Gastrocnemius medialis (tissue), 4 donors: ENCODE measurements at places on chromosomes 2 and 18.

GRCh38 chr2:119683074-119683712 lies 4.2 kb downstream of the TMEM177 start:
- no peak for DNase-seq

GRCh38 chr2:129877289-129877741 lies 102.2 kb upstream of the RAB6C start:
- peak; percentile 89 for DNase-seq

GRCh38 chr2:170747921-170748320 lies 22.3 kb upstream of the ERICH2 start:
- no peak for DNase-seq

DNA sequence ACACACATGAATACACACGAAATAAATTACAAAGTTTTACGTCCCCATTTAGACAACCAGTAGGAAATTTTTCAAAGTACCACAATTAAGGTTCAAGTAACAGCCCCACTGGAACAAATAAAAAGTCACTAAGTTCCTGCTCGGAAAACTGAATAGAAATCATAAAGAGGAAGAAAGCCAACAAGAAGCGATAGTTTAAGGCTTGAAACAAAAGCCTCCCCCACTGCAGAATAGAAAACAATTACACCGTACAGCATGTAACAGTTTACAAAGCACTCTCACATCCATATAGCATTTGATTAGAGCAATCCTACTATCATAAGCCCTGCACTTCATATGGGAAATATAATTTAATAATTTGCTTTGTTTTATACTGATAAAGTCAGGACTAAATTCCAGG lies 15.5 kb downstream of the KLF7 start:
- DNase-seq = no peak

DNA sequence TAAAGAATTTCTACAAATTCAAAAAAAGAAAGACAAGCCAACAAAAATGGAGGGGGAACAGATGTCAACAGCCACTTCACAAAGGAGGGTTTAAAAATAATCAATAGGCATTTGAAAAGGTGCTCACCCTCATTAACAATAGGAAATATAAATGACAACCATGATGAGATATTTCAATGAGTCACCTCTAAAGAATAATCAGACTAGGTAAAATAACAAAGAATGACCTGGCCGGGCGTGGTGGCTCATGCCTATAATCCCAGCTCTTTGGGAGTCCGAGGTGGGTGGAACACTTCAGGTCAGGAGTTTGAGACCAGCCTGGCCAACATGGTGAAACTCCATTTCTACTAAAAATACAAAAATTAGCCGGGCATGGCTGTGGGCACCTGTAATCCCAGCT lies 133.6 kb downstream of the KCNE4 start:
- DNase-seq = no peak

- no peak for DNase-seq
These were observed 36.1 kb upstream of the MYO3B start for GRCh38 chr2:170141865-170142264.

- no peak for DNase-seq
These were observed 218.1 kb upstream of the TNP1 start for GRCh38 chr2:217077831-217078407.

DNA sequence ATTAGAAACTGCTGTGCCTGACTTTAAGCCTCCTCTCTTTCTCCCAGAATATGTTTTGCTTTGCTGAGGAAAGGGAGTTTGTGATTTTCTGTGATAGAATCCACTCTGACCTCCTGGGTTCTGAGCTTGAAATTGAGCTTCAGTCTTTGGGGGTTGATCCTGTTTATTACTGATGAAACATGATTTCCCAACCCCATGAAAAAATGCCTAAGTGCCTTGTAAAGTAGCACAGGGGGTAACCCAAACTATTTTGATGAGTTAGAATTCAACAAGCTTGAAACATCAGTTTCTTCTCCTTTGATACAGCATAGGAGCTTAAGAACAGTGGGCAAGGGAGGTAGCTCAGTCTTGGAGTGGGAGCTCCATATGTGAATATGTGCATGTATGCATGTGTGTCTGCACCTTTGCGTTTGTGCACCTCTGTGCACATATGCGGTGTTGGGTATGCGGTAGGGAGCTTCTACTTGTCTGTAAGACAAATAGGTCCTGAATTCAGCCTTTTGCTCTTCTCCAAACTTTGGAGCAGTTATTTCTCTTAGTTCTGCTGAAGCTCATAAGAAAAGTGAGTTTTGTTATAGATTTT lies 364.6 kb downstream of the OSR1 start:
- no peak for DNase-seq

- no peak for DNase-seq
These were observed 9.0 kb downstream of the RNF144A start for GRCh38 chr2:6926071-6926732.

DNA sequence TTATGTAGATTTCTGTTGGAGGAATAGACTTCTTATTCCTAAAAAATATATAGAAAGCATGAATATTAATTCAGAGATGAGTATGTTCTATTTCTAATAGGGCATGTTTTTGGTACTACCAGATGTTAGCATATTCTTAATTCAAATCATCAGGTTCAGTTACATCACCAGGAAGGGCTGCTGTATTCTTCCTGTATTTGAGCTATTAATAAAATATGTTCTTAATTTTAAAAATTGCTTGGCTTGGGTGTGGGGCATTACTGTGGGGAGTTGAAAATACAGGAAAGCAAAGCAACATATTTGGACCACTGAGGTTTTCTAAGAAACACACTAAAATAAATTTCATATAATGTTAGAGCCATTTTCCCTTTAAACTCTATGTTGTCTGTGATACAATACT lies 343.0 kb downstream of the EPHA4 start:
- no peak for DNase-seq

DNA sequence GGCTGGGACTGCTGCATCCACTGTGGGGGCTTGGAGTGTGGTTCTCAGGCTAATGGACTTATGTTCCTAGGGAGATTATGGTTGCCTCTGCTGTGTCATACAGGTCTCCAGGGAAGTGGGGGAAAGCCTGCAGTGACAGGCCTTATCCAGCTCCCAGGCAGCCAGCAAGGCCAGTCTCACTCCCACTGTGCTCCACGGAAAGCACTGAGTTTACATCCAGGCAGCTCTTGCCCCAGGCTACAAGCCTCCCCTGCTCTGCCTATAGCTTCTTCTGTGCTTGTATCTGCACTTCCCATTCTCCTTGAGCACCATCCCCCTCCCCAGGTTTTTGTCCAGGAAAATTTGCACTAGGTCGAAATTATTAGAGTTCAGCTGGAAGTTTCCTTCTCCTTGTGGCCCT lies 231.9 kb downstream of the ZRANB3 start:
- DNase-seq = no peak

DNA sequence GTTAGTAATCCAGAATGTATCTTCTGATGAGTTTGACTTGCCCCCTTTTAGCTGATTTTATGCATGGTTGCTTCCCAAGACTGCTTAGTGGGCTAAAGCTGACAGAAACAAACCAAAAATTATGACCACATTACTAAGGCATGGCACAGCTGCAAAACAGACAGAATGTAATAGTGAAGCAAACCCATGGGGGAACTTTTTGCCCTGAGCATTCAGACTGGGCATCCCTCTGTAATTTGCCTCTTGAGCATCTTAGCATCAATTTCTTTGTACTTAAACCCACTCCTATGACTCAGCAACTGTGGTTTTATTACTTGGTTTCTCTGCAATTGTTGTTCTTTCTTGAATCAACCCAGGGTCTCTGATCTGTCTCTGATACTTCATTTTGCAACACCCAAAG lies 487.3 kb upstream of the DCC start:
- DNase-seq = no peak

- peak; percentile 0 for DNase-seq
These were observed 25.3 kb downstream of the CROCC2 start for GRCh38 chr2:240931319-240931949.

DNA sequence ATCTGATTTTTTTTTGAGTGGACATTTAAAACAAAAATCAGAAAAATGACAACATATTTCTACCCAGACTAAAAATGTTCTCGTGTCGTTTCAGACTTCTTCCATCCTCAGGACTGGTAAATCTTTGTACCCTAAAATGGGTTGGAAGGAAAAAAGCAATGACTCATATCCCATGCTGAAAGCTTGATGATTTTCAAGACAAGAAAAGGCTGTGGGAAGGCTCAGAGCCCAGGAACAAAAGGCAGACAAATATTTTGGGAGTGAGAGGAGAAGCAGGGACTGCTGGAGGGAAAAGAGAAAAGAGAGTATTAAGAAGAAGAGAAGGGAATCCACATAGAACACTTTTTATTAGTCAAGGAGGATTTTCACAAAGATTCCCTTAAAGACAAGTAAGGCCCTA lies 77.1 kb upstream of the CTAGE1 start:
- DNase-seq = no peak

GRCh38 chr2:61173116-61173515 lies 11.1 kb downstream of the C2orf74 start:
- no peak for DNase-seq

DNA sequence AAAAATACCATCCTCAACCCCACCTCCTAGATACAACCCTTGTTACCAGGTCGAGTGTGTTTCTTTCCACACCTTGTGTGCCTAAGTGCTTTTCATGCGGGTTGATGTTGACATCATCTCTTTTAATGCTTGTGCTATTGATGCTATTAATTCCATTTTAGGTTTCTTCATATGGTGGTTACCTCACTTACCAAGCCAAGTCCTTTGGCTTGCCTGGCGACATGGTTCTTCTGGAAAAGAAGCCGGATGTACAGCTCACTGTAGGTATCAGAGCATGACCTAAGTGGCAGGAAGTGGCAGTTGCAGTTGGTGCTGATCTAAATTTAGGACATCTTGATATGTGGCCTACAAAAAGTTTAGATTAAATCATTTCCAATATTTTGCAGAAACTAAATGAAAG lies 149.9 kb upstream of the TTC39C start:
- no peak for DNase-seq

DNA sequence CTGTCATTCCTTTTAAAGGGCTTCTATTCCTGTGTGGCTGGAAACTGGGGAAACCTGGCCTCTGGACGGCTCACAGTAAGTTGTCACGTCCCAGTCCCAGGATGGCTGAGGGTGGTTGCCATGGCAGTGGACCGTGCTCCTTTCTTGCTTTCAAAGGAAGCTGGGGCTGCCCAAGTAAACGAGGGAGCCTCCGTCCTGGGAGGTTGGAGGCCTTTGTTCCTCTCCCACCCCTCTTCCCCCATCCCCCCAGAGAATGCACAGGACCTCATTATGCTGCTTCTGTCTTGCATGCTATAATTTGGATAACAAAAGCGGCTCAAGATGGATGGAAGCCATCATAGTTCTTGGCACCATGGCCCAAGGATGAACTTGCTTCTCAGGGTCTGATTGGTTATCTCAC lies 325.5 kb upstream of the HS6ST1 start:
- DNase-seq = no peak

DNA sequence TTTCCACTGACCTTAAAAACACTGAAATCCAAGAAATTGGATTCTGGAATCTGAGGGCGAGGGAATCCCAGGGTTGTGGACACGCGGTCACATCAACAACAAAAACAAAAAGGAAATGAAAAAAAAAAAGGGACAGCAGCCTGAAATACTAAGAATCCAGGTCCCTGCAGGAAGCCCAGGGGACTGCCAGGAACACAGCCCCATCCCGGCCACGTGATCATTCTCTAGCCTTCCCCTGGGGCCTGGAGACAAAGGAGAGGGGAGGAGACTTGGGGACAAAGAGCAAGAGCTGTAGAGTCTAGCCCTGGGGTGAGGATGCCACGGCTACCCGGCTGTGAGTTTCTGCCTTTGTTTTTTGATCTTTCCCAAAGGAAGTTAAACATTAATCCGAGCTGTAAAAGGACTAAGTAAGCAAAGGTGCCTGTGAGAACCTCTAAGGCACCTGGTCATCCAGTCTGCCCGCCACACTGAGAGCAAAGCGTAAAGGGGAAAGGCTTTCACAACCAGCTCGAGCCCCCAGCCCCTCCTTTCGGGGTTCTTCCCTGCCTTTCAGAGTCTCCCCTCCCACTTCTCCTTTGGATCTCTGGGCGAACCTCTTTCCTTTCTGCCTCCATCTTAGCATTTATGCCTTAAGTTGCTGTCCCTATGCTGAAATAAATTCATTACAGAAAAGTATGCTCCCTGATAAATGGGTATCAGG lies 57.9 kb upstream of the MSH2 start:
- peak; percentile 7 for DNase-seq

GRCh38 chr18:78213361-78213994 lies 766.1 kb upstream of the SALL3 start:
- DNase-seq = no peak

- DNase-seq = no peak
These were observed 83.0 kb downstream of the CMPK2 start for GRCh38 chr2:6782517-6783237.

GRCh38 chr2:216345846-216346245 lies 26.4 kb downstream of the MARCHF4 start:
- no peak for DNase-seq

- no peak for DNase-seq
These were observed 10.8 kb downstream of the MBOAT2 start for GRCh38 chr2:8992643-8993042.

DNA sequence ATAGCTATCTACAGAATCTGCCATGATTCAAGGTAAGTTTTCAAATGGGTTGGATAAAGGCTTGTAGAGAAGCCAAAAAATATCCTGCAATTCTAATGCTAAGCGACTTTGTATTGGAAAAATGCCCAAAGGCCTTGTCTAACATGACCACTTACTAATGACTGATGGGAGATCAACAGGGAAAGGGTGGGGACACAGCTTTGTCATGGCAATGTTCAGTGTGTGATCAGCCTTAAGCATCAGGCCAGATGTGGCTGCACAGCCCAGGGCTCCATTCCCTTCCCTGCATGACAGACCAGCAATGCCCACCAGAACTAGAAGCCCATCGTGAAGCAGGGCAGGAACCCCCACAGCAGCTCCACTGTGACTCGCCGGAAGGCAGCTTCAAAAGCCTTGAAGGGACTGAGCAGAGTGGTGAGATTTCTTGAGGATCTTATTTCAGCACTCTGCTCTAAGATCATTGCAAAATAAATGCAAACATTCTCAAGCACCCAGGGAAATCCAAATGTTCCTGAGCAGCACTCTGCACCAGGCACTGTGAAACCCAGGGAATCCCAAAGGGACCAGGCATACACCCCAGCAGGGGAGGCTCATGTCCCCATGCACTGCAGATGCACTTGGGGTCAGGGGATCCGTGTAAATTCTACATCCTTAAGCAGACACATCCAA lies 517.9 kb upstream of the SMIM21 start:
- DNase-seq = no peak

GRCh38 chr2:71151620-71152019 lies 21.2 kb downstream of the MPHOSPH10 start:
- DNase-seq = no peak

DNA sequence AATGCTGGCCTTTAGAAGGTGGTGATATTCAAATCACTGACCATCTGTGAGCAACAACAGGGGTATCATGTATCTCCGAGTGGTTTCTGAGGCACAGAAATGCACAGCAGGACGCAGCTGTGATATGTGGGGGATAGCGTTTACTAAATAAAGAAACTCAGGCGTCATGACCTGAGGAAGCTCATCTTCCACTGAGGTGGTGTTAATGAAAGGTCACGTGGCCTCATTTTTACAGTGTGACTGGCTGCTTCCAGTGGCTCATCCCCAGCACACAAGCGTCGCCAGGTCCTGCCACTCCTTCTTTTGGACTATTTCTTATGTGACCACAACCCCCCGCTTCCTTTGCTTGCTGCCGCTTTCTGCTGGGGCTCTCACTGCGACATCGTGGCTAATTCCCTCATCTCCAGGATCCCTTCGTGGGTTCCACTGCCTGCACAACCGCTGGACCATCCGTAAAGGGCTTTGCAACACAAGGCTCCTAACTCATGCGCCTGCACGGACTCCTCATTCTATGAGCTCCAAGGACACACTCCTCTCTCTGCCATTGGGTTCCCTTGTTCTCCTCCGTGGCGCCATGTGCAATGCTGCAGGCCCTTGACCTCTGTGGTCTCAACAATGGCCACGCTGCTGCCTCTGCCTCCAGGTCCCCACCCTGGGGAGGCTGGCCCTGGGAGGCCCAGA lies 109.3 kb downstream of the MBP start:
- DNase-seq = peak; percentile 67

GRCh38 chr2:54054271-54054670 lies 61.1 kb upstream of the ACYP2 start:
- DNase-seq = no peak
